ENCODE measurements at places on chromosomes 11 and 22.

DNA sequence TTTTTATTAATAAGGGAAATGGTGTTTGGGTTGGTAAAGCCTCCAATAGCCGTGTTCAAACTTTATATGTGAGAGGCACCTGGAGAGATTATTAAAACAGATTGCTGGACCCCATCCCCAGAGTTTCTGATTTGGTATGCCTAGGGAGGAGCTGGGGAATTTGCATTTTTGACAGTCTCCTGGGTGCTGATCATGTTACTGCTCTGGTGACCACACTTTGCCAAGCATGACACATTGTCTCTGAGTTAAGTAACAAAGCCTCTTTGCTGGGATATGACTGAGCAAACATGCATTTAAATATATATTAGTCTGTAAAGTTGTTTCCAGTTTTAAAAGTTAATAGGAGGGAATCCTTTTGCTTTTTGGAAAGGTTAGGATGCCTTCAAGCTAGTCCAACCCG lies 140.4 kb downstream of the NAV2 start:
- DNase-seq = peak; percentile 49

- no peak for DNase-seq
Observed at GRCh38 chr11:96152623-96153022, 190.4 kb downstream of the MAML2 start.

DNA sequence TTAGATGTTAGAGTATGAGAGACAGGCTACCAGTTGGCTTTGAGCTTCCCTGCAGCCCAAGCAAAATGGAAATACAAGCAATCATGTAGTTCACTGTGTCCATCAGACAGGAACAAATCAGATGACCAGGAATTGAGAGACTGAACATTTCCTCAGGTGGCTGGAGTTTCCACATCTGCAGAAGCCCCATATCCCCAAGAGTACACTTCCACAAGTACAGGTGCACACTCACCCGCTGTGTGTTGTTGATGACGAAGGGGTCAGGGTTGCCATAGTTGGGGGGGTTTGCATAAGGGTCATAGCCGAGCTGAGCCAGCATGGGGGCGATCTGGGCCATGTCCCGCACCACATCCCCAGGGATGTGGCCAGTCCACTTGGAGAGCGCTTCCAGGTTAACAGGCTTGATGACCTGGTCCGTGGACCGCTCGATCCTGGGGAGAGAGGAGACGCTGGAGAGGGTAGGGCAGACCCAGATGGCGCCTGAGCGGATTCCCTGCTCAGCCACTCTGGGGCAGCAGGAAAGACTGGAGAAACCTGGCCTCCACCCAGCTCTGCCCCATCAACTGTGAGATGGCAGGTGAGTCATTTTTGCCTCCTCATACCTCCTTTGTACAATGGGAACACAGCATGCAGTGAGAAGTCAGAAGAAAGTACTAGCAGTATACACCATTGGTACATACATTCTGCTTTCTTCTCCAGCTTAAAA lies 23.9 kb upstream of the TFIP11 start:
- DNase-seq = no peak

GRCh38 chr11:117706322-117706814 lies 90.6 kb downstream of the DSCAML1 start:
- no peak for DNase-seq

DNA sequence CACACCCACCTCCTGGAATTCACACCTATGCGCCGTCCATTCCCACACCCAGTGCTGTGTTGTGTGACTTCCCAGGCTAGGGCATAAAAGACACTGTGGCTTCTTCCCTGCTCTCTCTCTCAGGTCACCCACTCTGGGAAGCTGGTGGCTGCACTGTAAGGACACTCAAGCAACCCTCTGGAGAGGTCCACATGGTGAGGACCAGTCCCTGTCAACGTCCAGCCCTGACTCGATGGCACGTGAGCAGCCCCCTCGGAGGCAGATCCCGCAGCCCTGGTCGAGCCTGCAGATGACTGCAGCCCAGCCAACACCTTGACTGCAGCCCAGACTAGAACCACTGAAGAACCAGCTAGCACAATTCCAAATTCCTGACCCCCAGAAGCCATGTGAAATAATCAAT lies 16.2 kb downstream of the CBX7 start:
- DNase-seq = no peak

GRCh38 chr22:49800408-49801238 lies 27.1 kb downstream of the BRD1 start:
- no peak for DNase-seq

GRCh38 chr11:124778281-124778680 lies 16.2 kb upstream of the ESAM start:
- peak; percentile 16 for DNase-seq

DNA sequence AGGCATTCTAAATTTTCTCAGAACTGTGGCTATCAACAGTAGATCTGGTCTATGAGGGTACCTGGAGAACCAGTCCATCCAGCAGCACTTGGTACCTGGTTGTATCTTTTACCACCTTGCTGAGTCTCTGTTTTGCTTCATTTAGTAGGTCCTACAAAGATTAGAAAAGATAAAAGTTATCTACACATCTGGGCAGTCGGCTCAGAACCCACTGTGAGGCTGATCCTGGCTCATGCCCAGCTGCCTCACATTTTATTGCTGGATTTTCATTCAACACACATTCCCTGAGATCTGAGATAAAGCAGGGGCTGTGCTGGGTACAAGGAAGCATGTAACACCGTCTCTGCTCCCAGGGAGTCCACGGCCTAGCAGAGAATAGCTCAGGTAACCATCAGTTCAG lies 27.5 kb downstream of the ATP6V1E1 start:
- peak; percentile 13 for DNase-seq

Data from renal cortical epithelial cell (primary cell).